ENCODE measurements at places on chromosomes 3 and 15. TPM values are rescaled to one million over a fixed set of nuclear protein-coding genes. Genes with fewer than 3 reads are reported as not detected.
A peak's percentile ranks its signal among the peaks of the same experiment; 100 is the strongest.

DNA sequence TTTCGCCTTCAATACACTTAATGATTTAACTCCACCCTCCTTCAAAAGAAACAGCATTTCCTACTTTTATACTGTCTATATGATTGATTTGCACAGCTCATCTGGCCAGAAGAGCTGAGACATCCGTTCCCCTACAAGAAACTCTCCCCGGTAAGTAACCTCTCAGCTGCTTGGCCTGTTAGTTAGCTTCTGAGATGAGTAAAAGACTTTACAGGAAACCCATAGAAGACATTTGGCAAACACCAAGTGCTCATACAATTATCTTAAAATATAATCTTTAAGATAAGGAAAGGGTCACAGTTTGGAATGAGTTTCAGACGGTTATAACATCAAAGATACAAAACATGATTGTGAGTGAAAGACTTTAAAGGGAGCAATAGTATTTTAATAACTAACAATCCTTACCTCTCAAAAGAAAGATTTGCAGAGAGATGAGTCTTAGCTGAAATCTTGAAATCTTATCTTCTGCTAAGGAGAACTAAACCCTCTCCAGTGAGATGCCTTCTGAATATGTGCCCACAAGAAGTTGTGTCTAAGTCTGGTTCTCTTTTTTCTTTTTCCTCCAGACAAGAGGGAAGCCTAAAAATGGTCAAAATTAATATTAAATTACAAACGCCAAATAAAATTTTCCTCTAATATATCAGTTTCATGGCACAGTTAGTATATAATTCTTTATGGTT, at the start of gene CCR5:
Gene CCR5, plus strand, starts transcription at position 108 of the 680 bp plus-strand sequence. CDS start 1,957 bp downstream, outside the sequence.
- H3K4me1 ChIP-seq: peaks cover 31% of the 10 kb centered on the region
- H3K36me3 ChIP-seq: no peaks in the 10 kb centered on the region
- peak within 1 kb of the TSS; percentile 67 for H3K27ac ChIP-seq
- H3K27me3 ChIP-seq: no peaks in the 10 kb centered on the region
- no peak for DNase-seq
- H3K4me3 ChIP-seq: peak within 1 kb of the TSS; percentile 39

DNA sequence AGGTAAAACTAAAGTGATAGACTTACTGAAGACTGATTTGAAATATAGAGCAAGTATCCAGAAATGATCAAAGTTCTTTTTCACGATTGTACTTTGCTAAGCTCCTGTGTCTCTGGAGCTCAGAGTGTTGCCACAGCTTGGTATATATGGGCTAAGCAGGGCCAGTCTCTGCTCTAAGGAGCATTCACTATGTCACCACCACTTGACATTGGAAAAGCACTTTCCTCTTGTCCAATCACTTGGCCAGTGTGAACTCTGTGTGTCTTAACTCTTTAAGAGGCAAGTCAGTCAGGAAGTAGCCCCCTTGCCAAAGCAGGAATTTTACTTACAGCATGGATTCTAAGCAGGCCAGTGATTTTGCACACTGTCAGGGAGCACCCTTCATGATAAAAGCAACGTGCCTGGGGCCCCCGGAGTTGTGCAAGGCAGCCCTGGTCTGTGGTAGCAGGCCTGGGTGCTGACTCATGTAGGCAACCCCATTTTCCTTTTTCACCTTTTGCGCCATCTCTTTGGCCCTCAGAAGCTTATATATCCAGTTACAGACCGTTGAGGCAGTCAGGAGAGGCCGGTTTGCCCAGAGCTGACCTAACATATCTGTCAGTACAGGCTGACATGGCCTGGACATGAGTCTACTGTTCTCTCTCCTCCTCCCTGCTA, 73.0 kb downstream of the HCN4 start:
- H3K36me3 ChIP-seq: peaks cover 25% of the 10 kb centered on the region
- H3K27ac ChIP-seq: no peak overlapping the region
- H3K4me1 ChIP-seq: no peaks in the 10 kb centered on the region
- H3K27me3 ChIP-seq: no peaks in the 10 kb centered on the region

DNA sequence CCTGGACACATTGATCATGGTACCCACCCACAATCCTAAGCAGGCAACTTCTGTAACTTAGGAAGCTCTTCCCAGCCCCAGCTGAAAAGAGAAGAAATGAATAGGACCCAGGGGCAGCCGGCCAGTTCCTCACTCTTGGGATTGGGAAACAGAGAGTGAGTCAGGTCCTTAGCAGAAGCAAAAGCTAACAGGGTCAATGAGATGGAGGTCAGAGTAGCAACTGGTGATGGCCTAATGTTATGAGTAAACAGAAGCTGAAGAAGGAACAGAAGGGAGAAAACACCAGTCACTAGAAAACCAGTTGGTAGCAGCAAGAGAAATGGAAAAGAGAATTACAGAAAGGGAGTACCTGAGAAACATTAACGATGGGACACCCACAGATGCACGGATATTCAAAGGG, 20.0 kb downstream of the RIOX2 start:
- H3K27ac ChIP-seq: peak overlapping the region; percentile 28
- no peaks in the 10 kb centered on the region for H3K4me1 ChIP-seq
- H3K4me3 ChIP-seq: no peak overlapping the region

DNA sequence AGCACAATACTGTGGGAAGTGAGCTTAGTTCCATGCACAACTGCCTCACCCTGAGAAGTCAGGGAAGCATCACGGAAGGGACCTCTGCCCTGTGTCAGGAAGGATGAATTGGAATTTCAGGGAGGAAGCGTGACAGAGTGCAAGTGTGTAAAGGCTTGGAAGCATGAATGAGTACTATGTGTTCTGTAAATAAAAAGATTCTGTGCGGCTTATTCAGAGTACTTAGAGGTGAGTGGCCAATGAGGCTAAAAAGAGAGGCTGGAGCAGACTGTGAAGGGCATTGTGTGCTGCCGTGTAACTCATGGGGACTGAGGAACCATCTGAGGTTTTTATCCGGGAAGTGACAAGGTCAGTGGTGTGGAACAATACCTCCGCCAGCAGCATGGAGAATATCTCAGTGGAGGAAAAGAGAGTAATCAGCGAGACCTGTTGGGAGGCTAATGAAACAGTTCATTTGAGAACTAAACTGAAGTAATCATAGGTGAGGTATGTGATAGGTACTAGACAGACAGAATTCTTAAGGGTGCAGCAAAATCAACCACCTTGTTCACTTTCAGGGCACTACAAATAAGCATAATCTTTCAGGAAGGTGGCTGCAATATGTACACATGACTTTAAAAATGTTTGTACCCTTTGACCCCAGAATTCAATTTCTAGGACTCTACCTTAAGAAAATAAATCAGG, 64.9 kb upstream of the SPRED1 start:
- H3K27ac ChIP-seq: peak overlapping the region; percentile 38
- no peaks in the 10 kb centered on the region for H3K36me3 ChIP-seq
- no peaks in the 10 kb centered on the region for H3K27me3 ChIP-seq

GRCh38 chr3:128369881-128370642, 96.6 kb downstream of the DNAJB8 start:
- H3K4me1 ChIP-seq: peaks cover 7% of the 10 kb centered on the region
- H3K4me3 ChIP-seq: no peak overlapping the region
- no peak overlapping the region for H3K27ac ChIP-seq
- DNase-seq: no peak

GRCh38 chr3:178140531-178141304, 395.5 kb upstream of the KCNMB2 start:
- H3K4me3 ChIP-seq: no peak overlapping the region
- no peak overlapping the region for H3K27ac ChIP-seq
- no peaks in the 10 kb centered on the region for H3K36me3 ChIP-seq

DNA sequence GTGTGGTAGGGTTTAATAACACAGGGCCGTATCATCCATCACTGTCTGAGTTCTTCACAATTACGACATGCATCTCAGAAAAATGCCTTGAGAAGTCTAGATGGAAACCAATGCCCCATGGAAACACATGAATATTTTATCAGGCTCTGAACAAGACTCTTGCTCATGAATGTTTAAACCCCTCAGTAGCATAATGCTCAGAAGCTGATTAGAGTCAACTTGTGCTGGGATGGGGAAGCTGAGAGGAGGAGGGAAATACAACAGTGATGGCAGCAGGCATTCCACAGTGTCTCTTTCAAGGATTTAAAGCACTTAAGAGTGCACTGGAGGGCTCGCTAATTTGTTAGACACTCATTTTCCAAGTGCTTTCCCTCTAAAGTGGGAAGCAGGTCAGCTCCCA, 3.8 kb downstream of the GPR156 start:
- H3K36me3 ChIP-seq: no peaks in the 10 kb centered on the region
- H3K27ac ChIP-seq: no peak overlapping the region
- no peak overlapping the region for H3K4me3 ChIP-seq
- DNase-seq: no peak
- H3K4me1 ChIP-seq: peaks cover 4% of the 10 kb centered on the region

GRCh38 chr15:28129231-28129848, 30.2 kb upstream of the OCA2 start:
- peaks cover 53% of the 10 kb centered on the region for H3K36me3 ChIP-seq
- no peak overlapping the region for H3K27ac ChIP-seq
- no peak overlapping the region for H3K4me3 ChIP-seq
- H3K27me3 ChIP-seq: no peaks in the 10 kb centered on the region
- no peak for DNase-seq
- no peaks in the 10 kb centered on the region for H3K4me1 ChIP-seq

- H3K27ac ChIP-seq: peak overlapping the region; percentile 42
- DNase-seq: no peak
- no peak overlapping the region for H3K4me3 ChIP-seq
- H3K36me3 ChIP-seq: peaks cover 20% of the 10 kb centered on the region
These were observed 3.1 kb downstream of the CIAO2A start for GRCh38 chr15:64090527-64090926.

- H3K27ac ChIP-seq: no peak overlapping the region
- H3K27me3 ChIP-seq: no peaks in the 10 kb centered on the region
- H3K36me3 ChIP-seq: no peaks in the 10 kb centered on the region
- no peak for DNase-seq
- H3K4me1 ChIP-seq: peaks cover 3% of the 10 kb centered on the region
These were observed 291.0 kb downstream of the TIGIT start for GRCh38 chr3:114584734-114585371.

- no peaks in the 10 kb centered on the region for H3K36me3 ChIP-seq
- H3K4me3 ChIP-seq: no peak overlapping the region
- no peak overlapping the region for H3K27ac ChIP-seq
- no peaks in the 10 kb centered on the region for H3K27me3 ChIP-seq
- H3K4me1 ChIP-seq: no peaks in the 10 kb centered on the region
These were observed 41.0 kb upstream of the C15orf61 start for GRCh38 chr15:67479781-67480505.

DNA sequence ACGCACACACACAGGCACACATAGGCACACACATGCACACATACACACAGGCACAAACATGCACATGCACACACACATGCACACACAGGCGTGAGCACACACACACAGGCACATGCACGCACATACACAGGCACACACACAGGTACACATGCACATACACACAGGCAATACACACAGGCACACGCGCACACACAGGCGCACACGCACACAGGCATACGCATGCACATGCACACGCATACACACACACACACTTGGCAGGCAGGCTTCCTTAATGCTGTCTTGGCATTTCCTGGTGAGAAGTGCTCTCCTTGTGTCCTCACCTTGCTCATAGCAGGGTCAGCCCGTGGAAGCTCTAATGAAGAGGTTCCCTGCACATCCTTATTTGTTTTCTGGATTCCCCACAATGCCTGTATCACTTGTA, 8.4 kb upstream of the SLCO2A1 start:
- H3K27me3 ChIP-seq: no peaks in the 10 kb centered on the region
- no peak overlapping the region for H3K27ac ChIP-seq
- H3K4me3 ChIP-seq: no peak overlapping the region
- DNase-seq: no peak
- H3K4me1 ChIP-seq: no peaks in the 10 kb centered on the region
- no peaks in the 10 kb centered on the region for H3K36me3 ChIP-seq

- H3K27me3 ChIP-seq: no peaks in the 10 kb centered on the region
- no peaks in the 10 kb centered on the region for H3K36me3 ChIP-seq
- DNase-seq: no peak
- H3K27ac ChIP-seq: no peak overlapping the region
- H3K4me1 ChIP-seq: no peaks in the 10 kb centered on the region
These were observed 31.3 kb downstream of the LRRC3B start for GRCh38 chr3:26653811-26654425.

DNA sequence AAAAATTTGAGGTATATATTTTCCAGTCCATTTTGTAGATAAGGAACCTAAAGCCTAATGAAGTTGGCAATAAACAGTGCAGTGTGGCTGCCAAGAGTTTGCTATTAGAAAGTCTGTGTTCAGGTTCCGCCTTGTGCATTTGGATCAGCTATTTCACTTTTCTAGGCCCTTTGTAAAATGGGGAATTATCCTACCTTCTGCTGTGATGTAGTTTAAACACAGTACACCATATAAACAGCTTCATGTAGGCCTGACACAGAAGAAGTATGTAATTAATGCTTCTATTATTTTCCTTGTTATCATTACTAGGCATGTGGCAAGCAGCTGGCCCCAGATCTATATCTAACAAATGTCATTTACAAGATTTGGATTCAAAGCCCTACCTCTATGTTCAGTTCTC, 456.3 kb downstream of the GABRG3 start:
- no peaks in the 10 kb centered on the region for H3K27me3 ChIP-seq
- no peak overlapping the region for H3K27ac ChIP-seq
- H3K36me3 ChIP-seq: no peaks in the 10 kb centered on the region
- DNase-seq: no peak

GRCh38 chr3:141525814-141526213, 39.0 kb downstream of the RASA2 start:
- peaks cover 9% of the 10 kb centered on the region for H3K36me3 ChIP-seq
- no peak overlapping the region for H3K4me3 ChIP-seq

DNA sequence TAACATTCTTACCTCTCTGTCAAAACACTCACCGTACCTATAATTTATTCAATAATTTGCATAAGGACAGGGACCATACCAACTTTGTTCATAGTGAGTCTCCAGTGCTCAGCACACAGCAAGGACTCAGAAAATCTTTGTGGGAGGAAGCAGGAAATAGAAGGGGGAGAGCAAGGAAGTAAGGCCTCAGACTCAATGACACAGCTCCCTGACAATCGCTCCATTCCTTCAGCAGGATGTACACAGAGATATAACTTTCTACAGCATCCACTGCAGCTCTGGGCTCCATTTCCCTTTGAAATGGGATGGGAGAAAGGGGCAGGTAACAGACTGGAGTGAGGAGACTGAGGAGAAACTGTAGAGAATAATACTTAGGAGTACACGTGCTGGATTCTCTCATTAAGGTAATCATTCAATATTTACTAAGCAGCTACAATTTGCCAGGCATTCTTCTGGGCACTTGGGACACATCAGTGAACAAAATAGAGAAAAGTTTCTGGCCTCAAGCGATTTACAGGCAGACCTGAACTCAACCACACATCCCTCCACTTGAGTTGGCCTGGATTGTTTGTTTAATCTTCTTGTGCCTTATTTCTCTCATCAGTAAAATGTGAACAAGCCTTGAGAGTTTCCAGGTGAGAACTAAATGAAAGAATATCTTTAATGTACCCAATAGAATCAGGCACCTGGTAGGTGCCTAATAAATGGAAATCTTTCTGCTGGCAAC, 330.3 kb upstream of the THBS1 start:
- peak overlapping the region; percentile 9 for H3K27ac ChIP-seq
- no peak overlapping the region for H3K4me3 ChIP-seq
- H3K4me1 ChIP-seq: peaks cover 7% of the 10 kb centered on the region
- no peaks in the 10 kb centered on the region for H3K27me3 ChIP-seq
- no peaks in the 10 kb centered on the region for H3K36me3 ChIP-seq

- H3K4me3 ChIP-seq: no peak overlapping the region
- H3K27ac ChIP-seq: no peak overlapping the region
- no peak for DNase-seq
- H3K27me3 ChIP-seq: no peaks in the 10 kb centered on the region
These were observed 91.8 kb downstream of the MRPL46 start for GRCh38 chr15:88375234-88375927.

Gene DLL4
- 22.0 TPM for total RNA-seq

Gene SNX4
- total RNA-seq: 41.4 TPM

Gene ZPLD1
- total RNA-seq: not detected

Gene TIMP4
- total RNA-seq: 6.9 TPM

Gene CNTN4
- total RNA-seq: 11.3 TPM

Gene ZNF660
- 5.9 TPM for total RNA-seq

Gene VIPR1
- 184 TPM for total RNA-seq

Gene CRYGS
- 3.8 TPM for total RNA-seq

Gene CBLB
- 41.5 TPM for total RNA-seq

Gene KLHL24
- 82.8 TPM for total RNA-seq

Gene ARRDC4
- 31.6 TPM for total RNA-seq
